CD8-positive, alpha-beta memory T cell (primary cell): ENCODE measurements at places on chromosomes 16 and 17. TPM values are rescaled to one million over a fixed set of nuclear protein-coding genes. Genes with fewer than 3 reads are reported as not detected.

DNA sequence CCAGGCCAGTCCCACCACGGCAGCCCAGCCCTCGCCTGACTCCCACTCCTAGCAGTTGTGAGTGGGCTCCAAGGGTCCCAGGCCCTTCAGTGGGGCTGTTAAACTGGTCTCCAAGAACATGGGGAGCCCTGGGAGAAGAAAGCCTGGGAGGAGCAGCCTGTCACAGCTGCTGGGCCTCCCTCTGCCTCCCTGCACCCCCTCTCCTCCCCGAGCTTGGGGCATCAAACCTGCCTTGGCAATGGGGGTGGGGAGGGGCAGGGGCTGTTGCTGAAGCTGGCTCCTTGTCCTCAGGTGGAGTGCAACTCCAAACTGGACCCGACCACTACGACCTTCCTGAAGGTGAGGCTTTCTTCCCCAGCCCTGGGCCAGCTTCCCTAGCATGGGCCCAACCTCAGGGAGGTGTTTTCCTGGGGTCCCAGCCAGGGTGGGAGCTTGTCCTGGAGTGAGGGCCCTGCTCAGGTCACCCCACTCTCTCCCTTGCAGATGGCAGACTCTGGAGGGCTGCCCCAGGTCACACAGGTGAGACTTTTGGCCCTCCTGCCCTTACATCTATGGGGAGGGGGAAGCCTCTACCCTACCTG lies 6.6 kb upstream of the SETD6 start:
- no peak for DNase-seq

CCL7 gene
- total RNA-seq = not detected

SOX15 gene
- total RNA-seq = 0.31 TPM

OTOA gene
- 0.09 TPM for total RNA-seq
